ENCODE measurements at places on chromosomes 6 and 20.
A peak's percentile ranks its signal among the peaks of the same experiment; 100 is the strongest.

- DNase-seq = peak; percentile 34
These were observed 6.3 kb downstream of the BCAS1 start for GRCh38 chr20:54063992-54064676.

- no peak for DNase-seq
These were observed 41.4 kb upstream of the ARHGAP18 start for GRCh38 chr6:129751384-129751783.

DNA sequence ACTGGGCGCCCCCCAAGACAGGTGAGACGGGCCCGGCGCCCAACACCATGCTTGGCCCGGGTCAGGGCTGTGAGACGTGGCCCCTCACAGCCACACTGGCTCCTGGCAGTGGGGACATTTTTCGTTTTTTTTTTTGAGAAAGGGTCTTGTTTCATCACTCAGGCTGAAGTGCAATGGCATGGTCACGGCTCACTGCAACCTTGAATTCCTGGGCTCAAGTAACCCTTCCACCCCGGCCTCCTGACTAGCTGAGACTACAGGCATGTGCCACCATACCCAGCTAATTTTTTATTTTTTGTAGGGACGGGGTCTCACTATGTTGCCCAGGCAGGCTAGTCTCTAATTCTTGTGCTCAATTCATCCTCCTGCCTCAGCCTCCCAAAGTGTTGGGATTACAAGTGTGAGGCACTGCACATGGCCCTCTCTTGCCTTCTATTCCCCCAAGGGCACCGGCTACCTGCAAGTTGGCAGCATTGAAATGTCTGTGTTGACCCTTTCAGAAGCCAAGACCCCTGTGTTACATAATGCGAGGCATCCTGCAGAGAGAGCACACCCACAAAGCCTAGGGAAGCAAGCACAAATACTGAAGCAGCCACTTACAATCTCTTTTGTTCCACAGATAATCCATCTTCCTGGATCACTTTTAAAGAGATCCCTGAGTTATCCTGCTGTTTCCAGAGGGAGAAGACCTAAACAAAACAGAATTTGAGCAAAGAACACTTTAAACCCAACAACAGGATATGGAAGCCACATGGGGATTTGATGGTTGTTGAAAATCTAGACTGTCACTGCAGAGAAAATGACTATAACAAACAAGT, 57.5 kb upstream of the SLC4A11 start:
- no peak for DNase-seq

- no peak for DNase-seq
These were observed 40.4 kb upstream of the ARFGEF2 start for GRCh38 chr20:48880981-48881657.

- no peak for DNase-seq
These were observed 49.9 kb upstream of the QKI start for GRCh38 chr6:163364641-163365040.

DNA sequence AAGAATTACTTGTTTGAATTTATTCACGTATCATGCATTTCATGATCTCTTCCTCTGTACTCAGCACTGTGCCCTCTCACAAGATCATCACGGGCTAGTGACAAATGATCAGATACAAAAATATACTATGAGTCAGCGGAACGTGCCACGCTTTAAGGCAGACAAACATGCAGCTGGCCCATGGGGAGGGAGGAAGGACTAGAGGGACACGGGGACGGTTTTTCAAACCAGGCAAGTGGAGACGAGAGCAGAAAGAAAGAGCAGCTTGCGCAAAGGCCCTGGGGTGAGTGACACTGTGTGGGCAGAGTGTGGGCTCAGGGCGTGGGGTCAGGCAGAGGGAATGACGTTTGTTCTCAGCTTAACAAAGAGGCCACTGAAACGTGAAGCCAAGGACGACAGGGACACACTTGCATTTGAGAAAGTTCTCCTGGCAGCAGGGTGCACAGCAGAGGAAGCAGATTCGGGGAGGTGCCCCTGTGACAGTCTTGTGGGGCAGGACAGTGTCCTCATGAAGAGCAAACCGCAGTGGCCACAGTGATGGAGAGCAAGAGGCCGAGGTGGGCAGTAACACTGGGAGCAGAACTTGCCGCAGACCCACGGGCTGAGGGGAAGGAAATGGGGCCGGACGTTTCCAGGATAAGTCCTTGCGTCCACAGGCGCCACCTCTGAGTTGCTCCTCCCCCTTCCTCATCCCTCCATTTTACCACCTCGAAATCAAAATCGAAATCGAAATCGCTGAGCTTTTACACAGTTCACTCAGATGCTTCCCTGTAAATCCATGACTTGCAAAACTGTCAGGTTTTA, 6.9 kb upstream of the RPS6KA2 start:
- no peak for DNase-seq

DNA sequence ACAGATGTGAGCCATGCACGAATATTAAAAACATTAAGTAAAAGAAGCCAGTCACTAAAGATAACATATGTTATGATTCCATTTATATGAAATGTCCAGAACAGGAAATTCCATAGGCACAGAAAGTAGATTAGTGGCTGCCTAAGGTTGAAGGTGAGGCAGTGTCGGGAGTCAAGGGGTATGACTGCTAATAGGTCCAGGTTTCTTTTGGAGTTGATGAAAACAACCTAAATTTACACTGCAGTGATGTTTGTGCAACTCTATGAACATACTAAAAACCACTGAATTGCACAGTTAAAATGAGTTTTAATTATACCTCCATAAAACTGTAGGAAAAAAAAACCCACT, 14.4 kb downstream of the SRPK1 start:
- no peak for DNase-seq

- no peak for DNase-seq
These were observed 16.8 kb downstream of the TREM1 start for GRCh38 chr6:41269716-41270115.

DNA sequence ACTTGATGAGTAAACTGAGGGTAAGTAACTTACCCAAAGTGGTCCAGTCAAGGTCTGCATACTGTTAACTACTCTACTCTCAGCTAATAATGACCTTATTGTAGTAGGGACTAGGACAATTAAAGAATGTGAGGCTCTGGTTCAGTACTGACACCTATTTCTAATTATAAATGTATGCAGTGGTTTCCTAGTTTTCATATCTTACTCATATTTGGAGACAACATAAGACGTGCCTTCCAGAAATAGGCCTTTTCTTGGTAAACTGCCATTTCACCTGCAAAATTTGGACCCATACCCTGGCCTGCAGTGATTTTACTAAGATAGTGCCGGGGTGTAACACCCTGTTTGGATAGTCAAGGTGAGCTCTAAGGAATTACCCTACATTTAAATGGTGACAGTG, 24.7 kb downstream of the GJA1 start:
- no peak for DNase-seq

DNA sequence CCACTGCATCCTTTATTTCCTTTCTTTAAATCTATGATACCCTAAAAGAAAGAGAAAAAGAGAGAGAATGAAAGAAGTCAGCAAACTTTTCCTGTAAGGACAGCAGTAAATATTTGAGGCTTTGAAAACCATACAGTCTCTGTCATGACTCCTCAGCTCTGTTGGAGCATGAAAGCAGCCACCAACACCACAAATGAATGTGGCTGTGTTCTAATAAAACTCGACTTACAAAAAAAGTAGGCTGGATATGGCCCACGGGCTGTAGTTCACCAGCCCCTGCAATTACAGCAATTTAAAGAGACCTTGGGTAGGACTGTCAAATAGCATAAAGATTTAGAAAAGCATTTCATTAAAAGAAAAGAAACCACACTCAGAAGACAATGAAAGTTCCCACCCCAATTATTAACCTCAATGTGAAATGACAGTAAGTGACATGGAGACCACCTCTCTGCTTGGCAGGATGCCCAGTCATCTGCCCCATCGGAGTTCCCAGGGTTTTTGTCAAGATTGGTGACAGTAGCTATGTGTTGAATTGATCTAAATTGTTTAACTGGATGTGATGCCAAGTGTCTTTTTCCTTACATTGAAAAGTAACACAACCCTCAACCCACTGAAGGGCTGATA, 50.9 kb downstream of the TNFRSF21 start:
- DNase-seq = no peak

GRCh38 chr20:41133709-41134361, 3.5 kb upstream of the PLCG1 start:
- no peak for DNase-seq

DNA sequence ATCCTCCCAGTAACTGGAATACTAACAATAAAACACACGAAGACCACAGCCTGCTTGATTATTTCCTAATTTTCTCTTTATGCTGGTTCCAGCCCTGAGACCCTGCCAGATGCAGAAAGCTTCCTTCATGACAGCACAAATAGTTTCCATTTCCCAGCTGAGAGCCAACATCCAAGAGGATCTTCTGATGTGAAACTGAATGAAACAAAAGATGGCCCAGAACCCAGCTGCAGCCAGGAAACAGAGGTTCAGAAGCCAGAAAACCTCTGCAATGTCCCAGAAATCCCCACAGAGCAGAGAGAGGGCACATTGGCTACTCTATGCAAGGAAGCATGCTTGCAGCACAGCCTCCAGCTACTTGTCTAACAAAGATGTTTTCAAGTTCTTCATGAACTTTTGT, 61.8 kb upstream of the PLEKHG1 start:
- DNase-seq = no peak

- DNase-seq = no peak
These were observed 8.6 kb upstream of the MEI4 start for GRCh38 chr6:77644102-77644705.

GRCh38 chr6:69907981-69908498, 41.7 kb downstream of the COL19A1 start:
- DNase-seq = no peak

DNA sequence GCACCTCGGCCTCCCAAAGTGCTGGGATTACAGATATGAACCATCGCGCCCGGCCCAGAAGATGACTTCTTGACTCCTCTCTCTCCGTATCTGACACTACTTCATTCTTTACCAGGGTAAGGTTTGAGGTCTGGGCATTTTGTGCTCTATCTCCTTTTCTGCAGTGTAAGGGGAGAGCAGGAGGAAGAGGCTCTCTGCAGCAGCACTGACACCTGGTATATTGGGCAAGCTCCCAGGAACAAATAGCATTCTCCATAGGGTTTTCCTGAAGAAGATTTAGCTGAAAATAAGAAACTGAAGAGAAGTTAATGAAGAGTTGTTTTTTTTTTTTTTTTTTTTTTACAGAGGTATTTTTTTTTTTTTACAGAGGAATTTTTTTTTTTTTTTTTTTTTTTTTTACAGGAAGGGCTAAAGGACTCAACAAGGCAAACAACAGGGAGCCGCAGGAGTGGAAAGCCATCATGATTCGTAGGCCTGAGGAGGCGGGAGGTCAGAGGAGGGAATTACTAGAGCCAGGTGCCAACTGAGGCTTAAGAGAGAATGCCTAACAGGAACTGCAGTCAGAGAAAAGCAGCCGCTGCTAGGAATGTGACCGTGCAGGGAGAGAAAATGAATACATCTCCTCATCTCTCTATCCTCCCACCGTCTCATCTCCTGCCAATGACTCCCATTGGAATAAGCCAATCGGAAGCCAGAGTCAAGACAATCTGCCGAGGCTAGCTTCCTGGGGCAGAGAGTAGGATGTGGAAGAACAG, 34.7 kb upstream of the ADGRF4 start:
- no peak for DNase-seq

DNA sequence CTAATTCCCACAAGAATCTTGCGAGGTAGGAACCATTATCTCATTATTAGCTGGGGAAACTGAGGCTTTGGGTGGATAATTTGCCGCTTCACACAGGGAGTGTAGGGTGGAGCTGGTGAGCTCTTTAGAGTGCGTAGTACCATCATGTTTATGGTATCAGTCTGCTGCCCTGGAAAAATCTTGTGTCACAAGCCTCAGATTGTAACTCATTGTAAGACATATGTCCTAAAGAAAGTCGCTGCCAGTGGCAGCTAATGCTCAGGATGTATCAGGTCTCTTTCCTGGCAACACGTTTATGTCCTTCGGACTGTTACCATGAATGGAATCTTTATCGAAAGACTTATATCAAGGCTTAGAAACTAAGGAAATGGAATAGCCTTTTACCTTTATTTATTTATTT, 1.9 kb downstream of the ZFAND3 start:
- DNase-seq = no peak

- DNase-seq = no peak
These were observed 800 bp upstream of the GRIK2 start for GRCh38 chr6:101392586-101393230.

- no peak for DNase-seq
These were observed 90.1 kb upstream of the MAP7 start for GRCh38 chr6:136640132-136640915.

- no peak for DNase-seq
These were observed 87.9 kb downstream of the UNC5CL start for GRCh38 chr6:40950986-40951698.

- DNase-seq = no peak
These were observed 44.1 kb downstream of the STK4 start for GRCh38 chr20:45010399-45010828.

DNA sequence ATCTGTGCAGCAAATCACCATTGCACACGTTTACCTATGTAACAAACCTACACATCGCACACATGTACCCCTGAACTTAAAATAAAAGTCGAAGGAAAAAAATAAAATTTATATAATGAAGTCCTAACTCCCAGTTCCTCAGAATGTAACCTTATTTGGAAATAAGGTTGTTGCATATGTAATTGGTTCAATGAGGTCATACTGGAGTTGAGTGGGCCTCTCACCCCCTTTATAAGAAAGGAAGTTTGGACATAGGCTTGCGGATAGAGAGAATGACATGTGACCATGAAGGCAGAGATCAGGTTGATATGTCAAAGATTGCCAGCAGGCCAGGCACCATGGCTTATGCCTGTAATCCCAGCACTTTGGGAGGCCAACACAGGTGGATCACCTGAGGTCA, 16.1 kb upstream of the ZBTB22 start:
- DNase-seq = no peak

- DNase-seq = no peak
These were observed 45.9 kb downstream of the RARS2 start for GRCh38 chr6:87543696-87544473.

DNA sequence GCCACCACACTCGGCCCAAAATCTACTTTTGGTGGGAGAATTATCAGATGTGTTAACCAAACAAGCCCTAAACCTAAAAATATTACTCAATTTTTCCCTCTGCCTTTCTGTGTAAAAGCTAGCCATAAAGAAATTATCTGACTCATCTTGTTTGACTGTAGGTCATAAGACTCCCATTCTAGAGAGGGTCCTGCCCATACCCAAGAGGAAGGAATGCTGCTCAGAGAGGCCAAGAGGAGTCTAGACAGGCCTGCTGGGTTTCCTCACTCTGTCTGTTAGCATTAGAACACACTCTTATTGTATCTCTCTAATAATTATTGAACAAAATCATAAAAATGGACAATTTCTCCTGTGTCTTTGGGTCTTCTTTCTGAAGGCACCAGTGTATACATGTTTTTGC, 26.1 kb downstream of the C6orf141 start:
- DNase-seq = no peak

DNA sequence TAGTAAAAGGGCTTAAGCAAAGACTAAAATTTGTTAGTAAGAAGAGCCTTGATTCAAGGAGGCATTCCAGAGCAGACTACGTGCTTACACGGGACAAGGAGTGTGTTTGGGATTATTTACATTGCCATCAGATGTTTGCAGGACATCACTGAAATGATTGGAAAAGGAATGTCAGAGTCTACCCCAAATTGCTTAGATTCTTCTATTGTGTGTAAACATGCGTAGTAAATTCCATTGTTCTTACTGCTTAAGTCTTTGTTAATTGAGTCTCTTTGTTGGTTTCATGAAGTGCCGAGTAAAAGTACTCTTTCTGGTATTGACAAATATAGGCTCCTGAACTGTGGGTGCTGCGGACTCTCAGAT, 60.5 kb downstream of the CD83 start:
- no peak for DNase-seq

- DNase-seq = no peak
These were observed 343.0 kb upstream of the ZFP64 start for GRCh38 chr20:52534616-52535015.

GRCh38 chr6:127794405-127794804, 106.5 kb downstream of the THEMIS start:
- DNase-seq = no peak

GRCh38 chr6:157058574-157058973, 264.7 kb downstream of the TMEM242 start:
- DNase-seq = no peak

Data from activated naive CD8-positive, alpha-beta T cell treated with anti-CD3 and anti-CD28 coated beads, Interleukin-2, amount 50 U/mL, for 16 hours (primary cell).